ENCODE measurements at places on chromosomes 2 and 18. TPM values are rescaled to one million over a fixed set of nuclear protein-coding genes. Genes with fewer than 3 reads are reported as not detected.

Gene OTOS
- total RNA-seq = not detected

Gene FIGN
- total RNA-seq = 21.2 TPM

DNA sequence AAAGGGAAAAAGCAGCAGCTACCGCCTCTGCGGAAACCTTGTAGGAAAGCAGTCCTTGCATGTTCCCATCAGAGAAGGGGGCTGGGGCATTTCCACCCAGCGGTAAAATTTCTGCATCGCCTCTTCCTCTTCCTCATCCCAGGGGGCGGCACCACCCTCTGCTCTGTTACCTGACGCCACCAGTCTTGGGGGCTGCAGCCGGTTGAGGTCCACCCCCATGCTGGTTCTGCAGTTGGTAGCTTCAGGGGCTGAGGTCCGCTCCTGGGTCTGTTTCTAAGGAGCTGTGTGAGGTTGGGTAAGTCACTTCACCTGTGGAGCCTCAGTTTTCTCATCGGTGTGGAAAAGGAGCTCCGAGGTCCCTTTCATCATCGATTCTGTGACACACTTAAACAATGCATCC is 14.2 kb upstream of the AGAP1 start:
- DNase-seq = no peak

- no peak for DNase-seq
These were observed 331.9 kb downstream of the SLC8A1 start for GRCh38 chr2:40120026-40120425.

DNA sequence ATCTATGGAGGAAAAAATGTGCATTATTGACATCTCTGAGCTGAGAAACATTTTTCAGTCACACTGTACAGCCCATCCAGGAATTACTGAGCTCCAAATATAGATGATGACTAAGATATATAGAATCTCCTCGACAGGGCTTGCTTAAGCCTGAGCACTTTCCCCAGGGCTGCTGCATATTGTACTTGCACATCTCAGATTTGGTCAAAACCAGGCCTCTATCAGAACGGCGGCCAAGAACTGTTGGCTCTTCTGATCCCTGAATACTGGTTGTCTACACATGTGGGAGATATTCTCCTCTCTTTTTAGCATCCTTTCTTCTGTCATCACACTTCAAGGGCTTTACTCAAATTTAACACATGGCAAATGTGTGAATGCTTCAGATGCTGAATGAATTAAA is 201.5 kb upstream of the SLC35G4 start:
- DNase-seq = no peak

- no peak for DNase-seq
These were observed 43.3 kb upstream of the EDAR start for GRCh38 chr2:109032229-109032820.

GRCh38 chr2:221042926-221043325 is 529.2 kb downstream of the EPHA4 start:
- no peak for DNase-seq

Gene REG3G
- total RNA-seq = not detected

Gene PRR30
- not detected for total RNA-seq
